GM10248 (cell line): ENCODE measurements at places on chromosomes 11 and 22.

GRCh38 chr11:95148938-95149337 lies 59.3 kb downstream of the ENDOD1 start:
- DNase-seq, result no peak

DNA sequence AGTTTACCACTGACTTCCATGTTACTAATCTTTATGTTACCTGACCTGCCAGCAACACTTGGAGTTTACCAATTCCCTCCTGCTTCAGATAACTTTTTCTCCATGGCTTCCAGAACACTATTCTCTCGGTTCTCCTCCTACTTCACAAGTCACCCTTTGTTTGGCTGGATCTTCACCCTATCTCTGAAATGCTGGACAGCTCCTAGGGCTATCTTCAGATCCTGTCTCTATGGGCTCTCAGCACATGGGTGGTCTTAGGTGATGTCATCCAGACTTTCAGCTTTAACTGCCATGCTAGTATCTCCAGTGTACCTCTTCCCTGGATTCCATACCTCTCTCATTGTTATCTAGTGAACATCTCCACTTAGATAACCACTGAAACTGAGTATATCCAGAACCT lies 12.2 kb upstream of the VWCE start:
- DNase-seq, result no peak

DNA sequence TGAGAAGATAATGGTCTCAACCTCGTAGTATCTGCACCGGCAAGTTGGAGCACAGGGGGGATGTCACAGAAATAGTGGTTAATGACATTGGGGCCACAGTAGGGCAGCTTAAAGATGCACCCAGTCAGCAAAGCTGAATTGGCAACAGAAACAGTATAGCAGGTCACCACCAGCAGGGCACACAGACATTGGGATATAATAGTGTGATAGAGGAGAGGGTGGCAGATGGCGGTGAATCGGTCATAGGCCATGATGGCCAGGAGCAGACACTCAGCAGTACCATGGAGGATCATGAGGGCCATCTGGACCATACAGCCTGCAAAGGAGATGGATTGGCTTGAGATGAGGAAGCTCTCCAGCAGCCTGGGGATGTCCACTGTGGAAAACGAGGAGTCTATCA lies 106.0 kb upstream of the OR9Q1 start:
- no peak for DNase-seq

GRCh38 chr22:32044477-32044876 lies 1.4 kb downstream of the SLC5A1 start:
- DNase-seq, result no peak

DNA sequence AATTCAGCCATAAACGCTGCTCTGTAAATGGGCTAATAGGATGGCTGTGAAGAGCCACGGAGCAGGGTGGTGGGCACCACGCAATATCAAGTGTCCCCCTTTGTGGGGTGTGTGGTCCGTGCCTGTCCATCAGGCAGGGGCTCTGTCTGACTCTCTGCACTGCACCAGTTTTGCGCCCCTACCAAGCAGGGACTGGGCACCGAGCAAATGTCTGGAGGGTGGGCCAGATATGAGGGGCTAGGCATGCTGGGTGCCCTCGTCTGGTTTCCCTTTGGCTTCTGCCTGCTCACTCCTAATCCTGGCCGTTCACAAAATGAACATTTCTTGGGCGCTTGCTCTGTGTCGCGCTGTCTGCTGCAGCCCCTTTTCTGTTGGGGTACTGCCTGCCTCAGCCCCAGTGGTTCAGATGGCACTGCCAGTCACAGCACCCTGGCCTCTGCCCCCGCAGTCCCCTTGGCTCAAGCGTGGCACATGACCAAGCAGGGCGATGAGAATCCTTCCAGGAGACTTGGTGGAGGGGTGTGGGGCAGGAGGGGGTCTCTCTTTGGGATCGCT lies 37.1 kb upstream of the CELSR1 start:
- DNase-seq, result no peak

DNA sequence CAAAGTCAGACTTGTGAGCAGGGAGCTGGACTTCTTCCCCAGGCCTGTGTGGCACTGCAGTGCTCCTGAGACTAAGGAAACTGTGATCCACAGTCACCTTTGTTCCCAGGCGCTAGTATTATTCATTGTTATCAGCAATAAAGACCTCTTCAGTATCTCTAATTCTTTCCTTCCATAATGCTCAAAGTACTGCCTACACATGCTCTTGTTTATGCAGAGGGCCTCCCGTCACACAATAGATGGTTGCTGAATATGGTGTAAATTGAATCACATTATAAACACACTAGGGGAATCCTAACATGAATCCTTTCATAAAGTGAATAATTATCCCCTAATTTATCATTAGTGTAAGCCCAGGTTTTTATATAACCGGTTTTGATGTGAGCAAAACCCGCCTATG lies 493.3 kb downstream of the BUD13 start:
- DNase-seq, result no peak

- DNase-seq, result no peak
These were observed 121.8 kb upstream of the NTM start for GRCh38 chr11:131248588-131248987.

GRCh38 chr11:3058753-3059664 lies 1.8 kb upstream of the CARS1 start:
- DNase-seq, result no peak

DNA sequence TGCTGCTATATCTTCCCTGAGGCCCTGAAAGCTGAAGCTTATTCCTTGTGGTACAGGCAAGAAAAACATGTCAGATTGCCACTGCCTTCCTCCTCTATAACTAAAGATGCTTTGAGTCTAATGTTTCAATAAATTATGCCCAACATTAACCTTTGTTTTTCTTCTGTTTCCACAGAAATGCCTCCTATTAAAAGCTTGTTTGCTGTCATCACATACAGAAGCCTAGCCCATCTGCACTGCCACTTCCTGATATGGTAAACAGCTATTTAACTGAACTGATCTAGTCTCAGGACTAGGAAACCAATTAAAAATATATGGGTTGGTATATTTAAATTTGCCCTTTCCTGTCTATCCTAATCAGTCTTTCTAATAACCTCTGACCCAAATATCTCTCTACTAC lies 17.1 kb upstream of the CRTAM start:
- no peak for DNase-seq

DNA sequence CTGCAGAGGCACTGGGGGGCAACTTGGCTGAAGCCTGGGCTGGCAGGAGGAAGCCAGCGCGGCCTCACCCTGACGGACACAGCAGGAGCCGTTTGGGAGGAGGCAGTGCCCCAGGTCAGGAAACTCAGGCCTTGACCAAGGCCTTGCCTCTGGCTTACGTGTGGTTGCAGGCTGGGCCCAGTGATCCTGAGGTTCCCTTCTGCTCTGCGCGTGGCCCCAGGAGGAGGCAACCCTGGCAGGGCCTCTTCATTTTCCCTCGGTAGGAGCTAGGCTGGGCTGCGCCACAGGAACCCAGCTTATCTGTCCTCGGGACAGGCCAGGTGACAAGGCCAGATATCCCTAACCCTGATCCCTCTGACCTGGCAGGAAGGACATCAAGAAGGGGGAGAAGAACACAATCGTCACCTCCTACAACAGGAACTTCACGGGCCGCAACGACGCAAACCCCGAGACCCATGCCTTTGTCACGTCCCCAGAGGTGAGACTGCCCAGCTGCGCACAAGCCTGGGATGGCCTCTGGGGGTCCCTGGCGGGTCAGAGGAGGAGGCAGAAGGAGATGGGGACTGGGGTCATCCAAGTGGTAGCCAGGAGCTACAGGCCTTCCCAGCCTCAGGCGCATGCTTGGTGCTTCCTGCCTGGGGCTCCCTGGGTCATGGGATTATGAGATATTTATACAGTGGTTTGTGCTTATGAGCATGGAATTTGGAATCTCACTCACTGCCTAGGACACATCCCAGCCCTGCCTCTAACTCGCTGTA lies 20.6 kb downstream of the POLR3H start:
- DNase-seq, result no peak

DNA sequence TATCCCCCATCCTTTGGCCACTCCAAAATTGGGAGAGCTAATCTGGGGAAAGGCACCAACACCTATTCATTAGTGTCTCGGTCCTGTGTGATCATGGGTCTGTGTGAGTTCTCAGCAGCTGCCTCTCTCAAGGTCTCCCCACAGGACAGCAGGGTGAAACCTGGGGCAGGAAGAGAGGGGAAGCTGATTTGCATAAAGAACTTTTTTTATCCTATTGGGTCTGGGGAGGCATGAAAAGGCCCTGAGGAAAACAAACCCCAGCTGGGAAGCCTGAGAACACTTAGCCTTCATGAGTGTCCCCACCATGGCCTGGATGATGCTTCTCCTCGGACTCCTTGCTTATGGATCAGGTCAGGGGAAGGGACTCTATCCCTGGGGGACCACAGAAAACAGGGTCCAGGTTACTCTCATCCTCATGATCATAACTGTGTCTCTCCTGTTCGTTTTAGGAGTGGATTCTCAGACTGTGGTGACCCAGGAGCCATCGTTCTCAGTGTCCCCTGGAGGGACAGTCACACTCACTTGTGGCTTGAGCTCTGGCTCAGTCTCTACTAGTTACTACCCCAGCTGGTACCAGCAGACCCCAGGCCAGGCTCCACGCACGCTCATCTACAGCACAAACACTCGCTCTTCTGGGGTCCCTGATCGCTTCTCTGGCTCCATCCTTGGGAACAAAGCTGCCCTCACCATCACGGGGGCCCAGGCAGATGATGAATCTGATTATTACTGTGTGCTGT lies 116.0 kb upstream of the TOP3B start:
- DNase-seq, result no peak

DNA sequence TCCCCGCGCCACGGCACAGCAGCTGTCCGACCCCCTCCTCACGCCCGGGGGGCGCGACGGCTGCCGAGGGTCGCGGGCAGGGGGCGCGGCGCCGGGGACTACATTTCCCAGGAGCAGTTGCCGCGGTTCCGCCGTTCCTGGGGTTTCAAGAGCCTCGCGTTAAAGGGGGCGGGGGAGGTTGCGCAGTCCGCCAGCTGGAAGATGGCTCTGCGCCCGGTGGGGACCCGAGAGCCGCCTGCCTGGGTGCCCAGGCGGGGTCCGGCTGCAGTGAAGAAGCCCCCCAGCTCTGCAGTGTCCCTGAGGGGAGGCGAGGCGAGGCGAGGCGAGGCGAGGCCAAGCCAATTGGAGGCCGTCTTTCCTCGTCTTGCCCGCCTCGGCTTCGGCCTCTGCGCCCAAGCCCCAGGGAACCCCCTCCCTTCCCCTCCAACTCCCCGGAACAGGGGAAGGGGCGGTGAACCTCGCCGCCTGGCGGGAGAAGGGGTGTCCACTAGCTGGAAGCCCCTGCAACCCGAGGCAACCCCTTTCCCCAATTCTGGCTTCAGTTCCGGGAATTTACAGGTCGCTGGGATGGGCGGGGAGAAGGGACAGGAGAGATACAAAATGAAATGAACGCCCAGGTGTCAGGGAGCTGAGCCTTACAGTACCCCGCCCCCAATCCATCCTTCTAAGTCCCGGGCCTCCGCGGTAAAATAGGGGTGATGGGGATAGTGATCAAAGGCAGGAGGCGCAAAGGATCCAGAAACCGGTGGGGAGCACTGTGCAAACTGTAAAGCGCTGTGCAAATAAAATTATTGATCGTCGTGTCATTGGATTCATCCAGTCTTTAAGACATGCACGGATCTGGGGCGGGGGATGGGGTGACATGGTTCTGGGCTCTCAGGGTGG lies 5.2 kb upstream of the GCAT start:
- DNase-seq, result no peak

- no peak for DNase-seq
These were observed 45.6 kb downstream of the DENND5A start for GRCh38 chr11:9219572-9219971.

- no peak for DNase-seq
These were observed 14.9 kb downstream of the RTN4RL2 start for GRCh38 chr11:57475191-57475590.

DNA sequence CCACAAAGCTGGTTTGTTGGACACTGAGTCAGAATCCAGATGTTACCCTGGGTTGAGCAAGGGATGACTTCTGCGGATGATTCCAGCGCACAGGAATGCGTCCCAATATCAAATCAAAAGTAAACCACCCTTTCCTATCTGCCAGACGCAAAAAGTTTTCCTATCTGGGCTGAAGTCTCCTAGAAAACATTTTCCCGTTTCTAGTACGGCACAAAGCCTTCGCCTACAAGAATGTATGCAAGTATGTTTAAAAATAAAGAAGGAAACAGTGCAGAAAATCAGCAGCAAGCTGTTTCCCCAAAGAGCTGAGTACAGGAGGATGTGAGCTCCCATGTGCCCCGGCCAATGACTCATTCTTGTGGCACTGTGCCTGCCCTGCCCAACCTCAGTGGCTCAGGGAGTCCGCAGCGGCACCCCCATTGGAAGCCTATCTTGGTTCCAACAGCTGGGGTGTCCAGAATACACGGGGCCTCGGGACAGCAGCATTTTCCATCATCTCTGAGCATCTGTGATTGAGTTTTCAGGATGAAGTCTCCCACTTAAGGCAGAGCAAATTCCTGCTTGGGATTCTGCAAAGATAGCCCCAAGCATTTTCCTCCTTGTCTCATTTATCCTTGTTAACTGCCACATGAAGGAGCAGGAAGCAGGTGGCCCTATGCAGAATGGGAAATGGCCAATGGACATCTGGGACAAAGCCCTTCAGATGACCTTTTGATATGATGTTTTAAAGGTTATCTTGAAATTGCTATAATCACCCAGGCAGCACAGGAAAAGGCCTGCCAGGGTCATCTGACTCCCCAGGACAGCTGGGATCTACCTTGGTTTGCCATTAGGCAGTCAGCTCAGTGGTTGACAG lies 17.5 kb downstream of the KCNJ5 start:
- no peak for DNase-seq

- DNase-seq, result peak; percentile 97
These were observed at the start of gene MADD for GRCh38 chr11:47269829-47270305. MADD (plus strand) TSS chr11:47270133.

GRCh38 chr22:31614781-31615490 lies 47.1 kb downstream of the PISD start:
- no peak for DNase-seq

- DNase-seq, result peak; percentile 83
These were observed 48.1 kb upstream of the TOP3B start for GRCh38 chr22:22030493-22031182.

DNA sequence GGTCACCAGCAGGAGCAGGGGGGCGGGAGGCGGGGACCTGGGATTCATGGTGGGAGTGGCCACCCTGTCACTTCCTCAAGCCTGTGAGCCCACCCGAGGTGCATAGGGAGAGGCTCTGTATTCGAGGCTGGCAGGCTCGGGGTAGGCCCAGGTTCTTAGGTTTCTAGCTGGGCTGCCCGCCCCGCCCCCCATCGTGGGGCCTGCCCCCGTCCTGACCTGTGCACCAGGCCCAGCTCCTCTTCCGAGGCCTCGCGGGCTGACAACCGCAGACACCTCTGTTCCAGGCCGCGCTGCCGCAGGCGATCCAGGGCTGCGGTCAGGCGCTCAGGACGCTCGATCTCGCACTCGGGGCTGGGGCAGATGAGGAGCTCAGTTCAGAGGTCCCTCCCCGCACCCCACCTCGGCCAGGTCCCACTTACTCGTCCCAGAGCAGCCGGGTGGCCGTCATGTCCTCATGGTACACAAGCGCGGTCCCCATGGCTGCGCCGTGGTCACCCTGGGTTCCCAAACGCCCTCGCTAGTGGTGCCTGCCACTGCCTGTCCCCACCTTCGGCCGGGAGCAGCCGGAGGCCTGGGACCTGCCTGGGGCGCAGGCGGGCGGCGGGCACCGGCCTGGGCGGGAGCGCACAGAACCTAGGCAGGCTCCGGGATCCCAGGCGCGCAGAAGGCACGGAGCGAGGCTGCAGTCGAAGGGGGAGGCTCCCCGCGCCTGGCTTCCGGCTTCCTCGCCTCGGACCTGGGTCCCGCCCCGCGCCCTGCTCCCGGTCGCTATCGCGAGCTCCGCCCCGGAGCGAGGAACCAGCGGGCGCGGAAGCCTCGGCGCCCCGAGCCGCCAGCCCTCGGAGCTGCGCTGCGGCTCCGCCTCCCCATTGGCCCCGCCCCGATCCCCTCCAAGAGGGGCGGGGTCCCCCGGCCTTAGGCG lies at the start of gene HDAC10:
TSS of gene HDAC10 (minus strand) at position 711 of the 922 bp plus-strand sequence. CDS start at position 478, 233 bp downstream.
- peak; percentile 93 for DNase-seq
